ENCODE measurements at places on chromosomes 7 and 10. TPM values are rescaled to one million over a fixed set of nuclear protein-coding genes. Genes with fewer than 3 reads are reported as not detected.

The VPS37D gene
- not detected for polyA plus RNA-seq

- no peak for DNase-seq
These were observed 72.9 kb downstream of the DOCK4 start for GRCh38 chr7:112133328-112133727.

DNA sequence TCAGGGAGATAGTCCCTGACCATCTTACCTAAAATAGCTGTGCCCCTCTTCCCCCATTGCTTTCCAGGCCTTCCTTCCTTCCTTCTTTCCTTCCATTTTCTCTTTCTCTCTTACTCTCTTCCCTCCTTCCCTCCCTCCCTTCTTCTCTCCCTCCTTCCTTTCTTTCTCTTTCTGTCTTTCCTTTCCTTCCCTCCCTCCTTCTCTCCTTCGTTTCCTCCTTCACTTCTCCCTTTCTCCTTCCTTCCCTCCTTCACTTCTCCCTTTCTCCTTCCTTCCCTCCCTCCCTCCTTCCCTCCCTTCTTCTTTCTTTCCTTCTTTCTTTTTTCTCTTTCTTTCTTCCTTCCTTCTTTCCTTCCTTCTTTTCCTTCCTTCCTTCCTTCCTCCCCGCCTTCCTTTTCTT is 24.6 kb upstream of the MKX start:
- no peak for DNase-seq

The TRIM50 gene
- polyA plus RNA-seq, result not detected

GRCh38 chr7:83111391-83111790 is 51.3 kb downstream of the PCLO start:
- DNase-seq, result no peak

GRCh38 chr7:78130446-78131215 is 332.1 kb downstream of the PHTF2 start:
- DNase-seq, result no peak

The CHCHD3 gene
- polyA plus RNA-seq, result 56.7 TPM

GRCh38 chr10:71840177-71840957 is 10.7 kb downstream of the PSAP start:
- DNase-seq, result peak; percentile 30

GRCh38 chr10:23384364-23384763 is 39.8 kb upstream of the C10orf67 start:
- no peak for DNase-seq

The EVX1 gene
- polyA plus RNA-seq, result not detected

The DRGX gene
- not detected for polyA plus RNA-seq

The EPHA1 gene
- 0.47 TPM for polyA plus RNA-seq

GRCh38 chr7:66464059-66464458 is 164.6 kb upstream of the KCTD7 start:
- no peak for DNase-seq

DNA sequence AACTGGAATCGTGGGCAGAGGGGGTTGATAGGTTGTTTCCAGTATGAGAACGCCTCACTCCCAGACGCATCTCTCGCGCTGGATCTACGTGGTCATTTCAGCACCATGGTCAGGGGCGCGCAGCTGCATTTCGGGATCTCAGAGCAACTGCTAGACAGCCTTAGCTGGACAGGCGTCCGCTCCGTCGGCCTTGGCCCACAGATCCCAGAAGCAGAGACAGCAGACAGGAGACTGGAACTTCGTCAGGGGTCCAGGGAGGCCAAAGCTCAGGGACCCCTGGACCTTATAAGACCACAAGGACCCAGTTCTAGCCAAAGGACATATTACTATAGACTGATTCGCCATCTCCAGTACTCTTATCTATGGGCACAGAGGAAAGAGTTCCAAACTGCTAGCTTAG is 5.3 kb downstream of the NEUROG3 start:
- DNase-seq, result no peak

The NEUROG3 gene
- not detected for polyA plus RNA-seq

- no peak for DNase-seq
These were observed 166.9 kb upstream of the RNF32 start for GRCh38 chr7:156473476-156474240.

GRCh38 chr7:131250331-131250730 is 77.3 kb upstream of the MKLN1 start:
- DNase-seq, result no peak

- no peak for DNase-seq
These were observed 99.8 kb upstream of the MTPN start for GRCh38 chr7:136076954-136077353.

The GPR15LG gene
- polyA plus RNA-seq, result not detected

The CDC14C gene
- polyA plus RNA-seq, result not detected

- DNase-seq, result no peak
These were observed 55.6 kb upstream of the KMT2E start for GRCh38 chr7:104958371-104958865.

GRCh38 chr10:89870936-89871335 is 169.5 kb downstream of the KIF20B start:
- DNase-seq, result no peak

GRCh38 chr7:4702961-4703512 is 20.9 kb downstream of the FOXK1 start:
- DNase-seq, result no peak

GRCh38 chr7:39517240-39517639 is 49.0 kb upstream of the YAE1 start:
- no peak for DNase-seq

The BTAF1 gene
- polyA plus RNA-seq, result 3.7 TPM

The PRRT4 gene
- not detected for polyA plus RNA-seq

The CARD11 gene
- 0.04 TPM for polyA plus RNA-seq

GRCh38 chr10:128258421-128258976 is 132.3 kb upstream of the MKI67 start:
- DNase-seq, result no peak
